Fibroblast of skin of right biceps (primary cell): ENCODE measurements at places on chromosomes 1 and 21.
A peak's percentile ranks its signal among the peaks of the same experiment; 100 is the strongest.

GRCh38 chr1:201053155-201053860, 29.8 kb upstream of the KIF21B start:
- DNase-seq: no peak

GRCh38 chr1:78855258-78855657, 151.3 kb downstream of the ADGRL4 start:
- DNase-seq: no peak

DNA sequence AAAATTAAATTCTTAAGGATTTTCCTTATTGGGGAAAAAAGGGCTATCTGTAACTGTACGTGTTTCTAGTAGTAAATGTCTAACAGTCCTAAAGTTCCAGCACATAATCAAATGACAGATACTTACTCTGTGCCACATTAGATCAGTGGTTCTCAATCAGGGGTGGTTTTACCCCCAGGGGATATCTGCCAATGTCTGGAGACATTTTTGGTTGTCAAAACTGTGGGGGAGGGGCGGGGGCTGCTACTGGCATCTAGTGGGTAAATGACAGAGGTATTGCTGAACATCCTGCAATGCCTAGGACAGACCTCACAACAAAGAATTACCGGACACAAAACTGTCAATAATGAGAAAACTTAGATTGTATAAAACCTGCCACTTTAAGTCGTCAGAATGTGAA, 33.4 kb upstream of the PTPRC start:
- DNase-seq: no peak

DNA sequence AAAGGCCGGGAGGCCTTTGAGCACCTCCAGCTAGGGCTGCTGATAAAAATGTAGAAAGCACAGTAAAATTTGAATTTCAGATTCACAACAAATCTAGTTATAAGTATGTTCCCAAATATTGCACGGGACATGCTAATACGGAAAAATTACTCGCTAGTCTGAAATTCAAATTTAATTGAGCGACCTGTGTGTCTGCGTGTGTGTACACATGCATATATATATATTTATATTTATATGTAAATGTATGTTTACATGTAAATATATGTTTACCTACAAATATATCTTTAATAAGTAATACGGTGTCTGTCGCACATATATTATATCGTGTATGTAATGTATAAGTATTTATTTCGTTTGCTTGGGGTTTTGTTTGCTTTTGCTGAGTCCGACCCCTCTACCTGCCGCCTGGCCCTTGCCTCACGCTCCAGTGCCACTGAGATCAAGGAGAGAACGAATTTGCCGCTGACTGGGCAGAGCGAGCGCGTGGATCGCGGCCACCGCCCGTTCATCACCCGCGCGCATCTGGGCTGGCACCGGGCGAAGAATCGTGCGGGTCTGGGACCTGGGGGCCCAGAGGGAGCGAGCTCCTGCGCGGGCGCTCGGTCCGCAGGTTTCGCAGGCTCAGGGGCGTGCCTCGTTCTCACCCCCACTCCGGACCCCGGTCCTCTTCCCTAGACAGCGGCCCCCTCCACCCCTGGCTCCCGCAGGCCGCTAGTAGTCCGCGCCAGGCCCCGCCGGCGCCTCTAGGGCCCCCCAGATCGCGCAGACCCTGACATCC, 534 bp upstream of the WRAP73 start:
- no peak for DNase-seq

DNA sequence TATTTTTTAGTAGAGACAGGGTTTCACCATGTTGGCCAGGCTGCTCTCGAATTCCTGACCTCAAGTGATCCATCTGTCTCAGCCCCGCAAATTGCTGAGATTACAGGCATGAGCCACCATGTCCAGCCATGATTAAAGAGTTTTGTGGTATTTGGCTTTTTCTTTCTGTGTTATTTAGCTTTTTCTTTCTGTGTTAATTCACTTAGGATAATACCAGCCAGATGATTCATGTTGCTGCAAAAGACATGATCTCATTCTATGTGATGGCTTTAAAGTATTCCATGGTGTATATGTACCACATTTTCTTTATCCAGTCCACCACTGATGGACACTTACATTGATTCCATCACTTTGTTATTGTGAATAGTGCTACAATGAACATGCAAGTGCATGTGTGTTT, 1135.2 kb downstream of the AMY1C start:
- DNase-seq: peak; percentile 5

- no peak for DNase-seq
These were observed 25.4 kb downstream of the ST6GALNAC5 start for GRCh38 chr1:76892675-76893074.

DNA sequence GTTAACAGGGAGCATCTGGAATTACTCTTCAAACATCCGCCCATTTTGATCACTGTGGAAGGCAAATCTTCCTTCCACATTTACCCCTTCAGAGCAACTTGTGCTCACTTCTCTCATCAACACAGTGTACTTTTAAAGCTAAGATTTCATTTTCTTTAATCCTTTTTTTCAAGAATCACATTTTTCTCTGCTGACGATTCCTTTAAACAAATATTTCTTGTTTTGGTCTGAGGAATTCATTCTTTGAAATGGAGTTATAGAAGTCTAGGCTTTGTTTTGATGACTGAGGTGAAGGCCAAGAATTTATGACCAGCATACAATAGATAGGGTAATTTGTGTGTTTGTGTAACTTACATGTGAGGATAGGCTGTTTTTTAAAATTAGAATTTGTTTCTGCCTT, 25.6 kb downstream of the LRRC42 start:
- no peak for DNase-seq

- DNase-seq: no peak
These were observed 124.9 kb upstream of the IRF2BP2 start for GRCh38 chr1:234734869-234735268.

- peak; percentile 72 for DNase-seq
These were observed 15.8 kb downstream of the TCP10L start for GRCh38 chr21:32569261-32570230.
